EL (cell line): ENCODE measurements at places on chromosomes 3 and 15.

DNA sequence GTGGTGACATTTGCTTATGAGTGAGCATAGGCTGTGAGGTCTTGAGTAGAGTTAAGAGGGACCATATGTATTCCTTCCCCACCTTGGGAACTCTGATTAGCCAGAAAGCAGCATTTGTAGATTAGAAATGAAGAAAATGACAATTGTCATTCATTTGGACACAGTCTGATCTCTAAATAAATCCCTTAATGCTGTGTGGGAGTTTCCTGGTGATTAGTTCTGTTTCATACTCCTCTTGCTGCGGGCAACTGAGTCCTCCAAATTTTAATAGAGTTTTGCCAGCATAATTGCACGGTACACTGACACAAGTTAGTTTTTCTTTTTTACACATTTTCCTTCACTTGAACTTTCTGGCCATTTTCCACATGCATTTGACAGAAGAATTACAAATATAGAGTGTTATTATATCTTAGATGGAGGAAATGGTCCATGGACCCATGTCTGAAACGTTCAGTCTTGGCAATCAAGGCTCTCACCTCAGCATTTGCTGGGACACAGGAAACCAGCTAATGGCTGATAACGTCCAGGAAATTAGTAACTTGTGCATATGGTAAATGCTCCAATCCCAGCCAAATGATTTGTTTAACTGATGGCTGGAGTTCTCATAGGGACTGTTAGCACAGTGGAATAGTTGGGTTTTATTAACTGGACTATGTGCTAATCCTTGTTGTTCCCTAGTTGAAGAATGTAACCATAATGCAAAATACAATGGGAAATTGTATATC is 321.2 kb downstream of the RBMS3 start:
- DNase-seq: no peak

DNA sequence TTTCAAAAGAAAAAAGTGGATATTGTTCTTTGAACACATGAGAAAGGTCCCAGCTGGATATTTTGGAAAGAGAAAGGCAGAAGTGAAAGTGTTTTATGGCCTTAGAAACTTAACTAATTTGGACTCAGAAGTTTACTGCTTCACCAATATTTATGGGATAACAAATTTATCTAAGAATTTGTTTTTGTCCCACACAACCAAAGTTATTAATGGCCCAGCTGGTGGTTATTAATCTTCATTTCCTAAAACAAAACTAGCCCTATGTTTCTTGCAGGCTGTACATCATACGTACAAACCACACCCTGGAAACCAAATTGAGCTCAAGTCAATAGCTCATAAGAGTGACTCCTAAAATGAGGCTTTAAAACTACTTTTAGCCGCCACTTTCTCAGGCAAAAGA is 372.9 kb upstream of the LMCD1 start:
- no peak for DNase-seq

GRCh38 chr3:12553921-12554391 is 2.9 kb upstream of the MKRN2 start:
- peak; percentile 46 for DNase-seq

GRCh38 chr15:101187820-101188636 is 63.8 kb downstream of the CHSY1 start:
- DNase-seq: peak; percentile 91

DNA sequence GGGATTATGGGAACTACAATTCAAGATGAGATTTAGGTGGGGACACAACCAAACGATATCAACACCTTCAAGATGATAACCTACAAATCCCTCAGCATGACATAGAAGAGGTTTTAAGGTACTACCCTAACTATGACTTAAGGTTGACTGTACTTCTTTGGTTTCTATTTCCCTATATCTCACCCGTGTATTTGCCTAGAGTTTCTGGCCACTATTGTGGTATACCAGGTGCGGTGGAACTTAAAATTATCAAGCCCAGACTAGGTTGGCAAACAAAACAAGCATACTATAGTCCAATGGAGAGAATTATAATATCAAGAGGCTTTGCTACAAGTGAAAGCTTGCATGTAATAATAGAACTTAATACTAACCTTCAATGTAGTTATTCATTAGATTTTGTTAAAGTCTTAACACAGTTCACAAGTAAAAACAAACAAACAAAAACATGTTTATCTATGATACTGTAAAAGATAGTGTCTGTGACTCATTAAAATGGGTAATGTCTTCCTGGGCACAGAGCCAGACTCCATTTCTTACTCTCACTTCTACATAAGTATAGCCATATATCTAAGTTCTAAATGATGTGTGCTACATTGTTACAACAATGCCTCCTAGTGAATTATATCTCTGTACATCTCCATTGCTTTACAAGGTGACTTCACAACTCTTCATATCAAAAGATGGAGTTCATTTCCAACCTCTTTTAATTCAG is 479.1 kb downstream of the ZBBX start:
- no peak for DNase-seq

- DNase-seq: no peak
Measured at GRCh38 chr3:181637456-181637855, 74.3 kb upstream of the SOX2 start.

DNA sequence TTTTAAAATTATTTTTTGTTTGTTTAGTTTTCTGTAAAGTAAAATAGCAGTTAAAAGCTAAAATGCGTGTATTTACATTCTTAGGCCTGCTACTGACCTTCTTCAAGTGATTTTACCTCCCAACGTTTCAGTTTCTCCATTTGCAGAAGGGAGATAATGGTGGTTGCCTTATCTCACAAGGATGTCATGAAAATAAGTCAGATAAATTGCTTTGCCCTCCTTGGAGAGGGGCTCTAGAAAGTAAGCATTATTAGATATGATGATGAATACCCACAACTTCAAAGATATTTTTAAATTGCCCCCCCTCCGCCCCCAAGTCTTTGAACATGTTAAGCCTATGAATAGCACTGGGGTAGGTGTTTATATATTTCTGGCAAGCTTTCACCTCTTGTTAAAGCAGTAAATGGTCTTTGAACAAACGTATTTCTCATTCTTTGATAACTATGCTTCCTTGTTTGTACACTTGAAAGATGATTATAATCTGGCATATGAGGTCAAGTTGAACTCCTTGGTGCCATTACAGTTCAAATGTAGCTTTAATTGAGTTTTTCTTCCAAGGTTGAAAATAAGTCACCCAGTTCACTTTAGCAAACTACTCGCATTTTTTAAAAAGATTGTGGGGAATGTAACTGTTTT is 6.4 kb downstream of the TERC start:
- no peak for DNase-seq

DNA sequence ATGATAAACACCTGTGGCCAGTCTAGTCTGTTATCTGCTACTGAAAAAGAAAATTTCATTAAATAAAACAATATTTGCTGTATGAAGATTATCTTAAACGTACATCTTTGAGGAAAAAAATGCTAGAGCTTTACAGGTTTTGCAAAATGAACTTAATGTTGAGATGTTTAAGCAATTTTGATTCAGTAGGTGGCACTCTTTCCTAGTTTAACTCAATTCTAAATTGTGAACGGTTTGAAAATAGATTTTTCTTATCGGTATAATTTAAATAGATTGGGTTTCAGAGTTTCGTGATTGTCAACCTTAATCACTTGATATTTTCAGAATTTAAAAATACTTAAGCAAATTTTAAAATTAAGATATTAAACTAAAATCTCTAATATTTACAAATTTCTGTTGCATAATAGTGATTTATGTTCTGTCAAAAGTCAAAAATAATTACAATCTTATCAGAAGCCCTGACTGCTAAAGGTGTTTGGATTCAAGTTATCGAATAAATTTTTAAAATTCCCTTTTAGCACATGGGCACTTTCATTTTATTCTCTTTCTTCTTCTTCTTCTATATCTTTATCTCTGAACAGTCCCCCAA is 7.0 kb upstream of the RNF111 start:
- DNase-seq: peak; percentile 39

- DNase-seq: no peak
Measured at GRCh38 chr15:89021224-89021623, 67.0 kb upstream of the ABHD2 start.

- DNase-seq: no peak
Measured at GRCh38 chr3:89617706-89618105, 510.3 kb downstream of the EPHA3 start.

DNA sequence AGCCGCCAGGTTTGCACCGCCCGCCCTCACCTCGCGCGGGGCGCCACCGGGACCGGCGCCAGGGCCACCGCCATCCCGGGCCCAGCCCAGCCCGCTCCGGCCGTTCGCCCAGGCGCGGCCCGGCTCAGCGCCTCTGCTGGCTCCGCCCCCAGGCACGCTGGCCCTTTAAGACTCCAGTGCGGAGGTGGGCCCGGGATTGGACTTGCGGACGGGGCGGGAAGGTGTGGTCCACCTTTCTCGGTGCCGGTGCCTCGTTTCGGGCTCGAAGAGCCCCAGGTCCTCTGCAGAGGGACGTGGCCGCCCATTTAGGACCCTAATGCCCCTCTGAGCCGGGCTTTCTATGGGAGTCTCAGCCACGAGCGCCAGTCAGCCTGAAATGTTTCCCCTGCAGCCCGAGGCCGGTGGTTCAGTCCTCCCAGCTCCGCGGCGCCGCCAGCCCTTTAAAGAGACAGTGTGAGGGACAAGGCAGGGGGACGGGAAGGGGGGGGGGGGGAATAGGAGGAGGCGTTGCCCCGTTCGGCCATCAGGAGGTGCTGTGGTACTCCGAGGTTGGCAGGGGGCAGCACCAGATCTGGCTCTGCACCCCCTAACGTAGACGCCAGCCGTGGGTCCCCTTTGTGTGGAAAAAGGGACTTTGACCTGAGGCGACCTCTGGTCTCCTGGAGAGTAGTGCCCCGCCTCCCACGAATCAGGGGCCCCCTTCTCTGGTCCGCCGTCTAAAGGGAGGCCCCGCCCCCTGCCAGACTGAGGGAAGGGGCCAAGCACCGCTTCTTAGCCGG is 1.0 kb downstream of the HYAL2 start:
- peak; percentile 88 for DNase-seq
